Prostate gland (tissue), 2 donors: ENCODE measurements at places on chromosomes 13 and 19. TPM values are rescaled to one million over a fixed set of nuclear protein-coding genes. Genes with fewer than 3 reads are reported as not detected.

- peak; percentile 77 for DNase-seq
- H3K36me3 ChIP-seq: no peaks in the 10 kb centered on the region
- no peaks in the 10 kb centered on the region for H3K4me1 ChIP-seq
- H3K4me3 ChIP-seq: peak overlapping the region; percentile 44
- no peak overlapping the region for H3K27ac ChIP-seq
- H3K27me3 ChIP-seq: no peaks in the 10 kb centered on the region
Measured at GRCh38 chr19:20237773-20238623, 71.0 kb downstream of the ZNF486 start.

SYNE4 gene
- total RNA-seq: 41.1 TPM

C19orf33 gene
- total RNA-seq: 9.7 TPM

ARHGAP45 gene
- 26.2 TPM for total RNA-seq

- no peak overlapping the region for H3K4me3 ChIP-seq
- no peak overlapping the region for H3K27ac ChIP-seq
- DNase-seq: no peak
- no peaks in the 10 kb centered on the region for H3K36me3 ChIP-seq
- no peaks in the 10 kb centered on the region for H3K4me1 ChIP-seq
Measured at GRCh38 chr13:40679480-40679985, 13.1 kb upstream of the FOXO1 start.

THSD8 gene
- total RNA-seq: 0.91 TPM

- no peaks in the 10 kb centered on the region for H3K27me3 ChIP-seq
- no peaks in the 10 kb centered on the region for H3K4me1 ChIP-seq
- no peaks in the 10 kb centered on the region for H3K36me3 ChIP-seq
- H3K27ac ChIP-seq: no peak overlapping the region
- DNase-seq: no peak
Measured at GRCh38 chr13:104773775-104774174, 1707.6 kb upstream of the SLC10A2 start.

DNA sequence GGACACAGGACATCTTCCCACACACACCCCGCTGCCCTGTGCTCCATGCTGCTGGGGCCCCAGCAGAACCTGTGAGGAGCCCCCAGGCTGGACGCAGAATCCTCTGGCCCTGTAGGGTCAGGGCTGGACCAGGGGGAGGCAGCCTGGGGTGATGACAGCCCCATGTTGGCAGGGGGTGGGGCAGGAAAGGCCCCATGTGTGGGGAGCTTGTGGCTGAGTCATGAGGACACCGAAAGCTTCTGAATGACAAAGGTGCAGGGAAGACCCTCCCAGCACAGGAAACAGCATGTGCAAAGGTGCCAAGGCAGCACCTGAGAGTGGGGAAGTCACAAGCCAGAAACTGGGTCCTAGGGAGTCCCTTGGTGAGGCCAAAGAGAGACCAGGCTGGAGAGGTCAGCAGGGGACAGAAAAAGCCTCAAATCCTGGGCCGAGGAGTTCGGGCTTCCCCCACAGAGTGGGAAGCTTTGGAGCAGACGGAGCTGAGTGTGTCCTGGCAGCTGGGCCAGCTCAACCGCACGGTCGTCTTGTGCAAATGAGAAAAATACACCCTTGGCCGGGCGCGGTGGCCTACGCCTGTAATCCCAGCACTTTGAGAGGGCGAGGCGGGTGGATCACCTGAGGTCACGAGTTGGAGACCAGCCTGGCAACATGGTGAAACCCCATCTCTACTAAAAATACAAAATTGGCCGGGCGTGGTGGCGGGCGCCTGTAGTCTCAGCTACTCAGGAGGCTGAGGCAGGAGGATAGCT lies 17.5 kb downstream of the ATP8B3 start:
- no peak overlapping the region for H3K27ac ChIP-seq
- H3K4me3 ChIP-seq: no peak overlapping the region
- no peak for DNase-seq
- H3K4me1 ChIP-seq: no peaks in the 10 kb centered on the region

MADCAM1 gene
- total RNA-seq: 0.80 TPM

CYP2A6 gene
- 1.1 TPM for total RNA-seq

DNA sequence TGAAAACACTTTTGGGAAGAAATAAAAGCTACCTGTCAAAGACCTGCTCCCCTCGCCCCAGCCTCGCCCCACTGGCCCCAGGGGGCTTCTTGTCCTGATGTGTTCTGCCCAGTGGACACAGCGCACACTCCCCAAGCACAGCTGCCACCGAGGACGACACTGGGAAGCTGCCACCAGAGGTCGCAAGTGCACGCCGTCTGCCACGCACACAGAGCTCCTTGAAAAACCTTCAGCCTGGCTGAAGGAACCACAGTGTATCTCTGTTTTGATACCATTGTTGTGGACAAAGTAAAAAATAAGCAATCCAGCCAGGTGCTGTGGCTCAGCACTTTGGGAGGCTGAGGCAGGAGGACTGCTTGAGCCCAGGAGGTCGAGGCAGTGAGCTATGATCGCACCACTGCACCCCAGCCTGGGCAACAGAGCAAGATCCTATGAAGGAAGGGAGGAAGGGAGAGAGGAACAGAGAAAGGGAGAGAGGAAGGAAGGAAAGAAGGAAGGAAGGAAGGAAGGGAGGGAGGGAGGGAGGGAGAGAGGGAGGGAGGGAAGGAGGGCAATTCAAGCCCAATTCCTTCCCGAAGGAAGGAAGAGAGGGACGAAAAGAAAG lies 57.3 kb downstream of the CEBPG start:
- H3K4me3 ChIP-seq: no peak overlapping the region
- H3K27me3 ChIP-seq: no peaks in the 10 kb centered on the region
- H3K27ac ChIP-seq: no peak overlapping the region
- peaks cover 13% of the 10 kb centered on the region for H3K4me1 ChIP-seq
- H3K36me3 ChIP-seq: no peaks in the 10 kb centered on the region

DPF1 gene
- total RNA-seq: 1.8 TPM

- no peak for DNase-seq
- no peaks in the 10 kb centered on the region for H3K36me3 ChIP-seq
- H3K4me3 ChIP-seq: no peak overlapping the region
Measured at GRCh38 chr13:104106705-104107393, 1040.6 kb upstream of the SLC10A2 start.

DNA sequence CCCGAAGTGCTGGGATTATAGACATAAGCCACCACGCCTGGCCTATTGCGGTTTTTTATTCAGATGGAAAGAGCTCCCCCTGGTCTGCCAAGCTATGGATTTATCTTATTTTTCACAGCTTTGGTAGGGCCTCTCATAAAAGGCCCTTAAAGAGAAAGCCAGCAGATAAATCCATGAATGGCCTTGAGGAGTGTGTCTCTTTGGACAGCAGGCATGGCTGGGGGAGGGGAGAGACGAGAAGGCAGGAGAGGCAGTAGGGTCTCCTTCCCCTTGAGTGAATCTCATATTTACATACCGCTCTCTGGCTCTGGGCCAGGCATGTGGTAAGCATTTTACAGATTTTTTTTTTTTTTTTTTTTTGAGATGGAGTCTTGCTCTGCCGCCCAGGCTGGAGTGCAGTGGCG lies 25.2 kb downstream of the MARK4 start:
- H3K4me1 ChIP-seq: no peaks in the 10 kb centered on the region
- H3K4me3 ChIP-seq: no peak overlapping the region
- no peak for DNase-seq
- no peak overlapping the region for H3K27ac ChIP-seq
- H3K27me3 ChIP-seq: no peaks in the 10 kb centered on the region

- H3K36me3 ChIP-seq: no peaks in the 10 kb centered on the region
- no peak overlapping the region for H3K27ac ChIP-seq
- H3K4me1 ChIP-seq: no peaks in the 10 kb centered on the region
Measured at GRCh38 chr19:46225558-46226004, 4.0 kb upstream of the IGFL1 start.

NOVA2 gene
- total RNA-seq: 0.87 TPM

TMEM86B gene
- 1.5 TPM for total RNA-seq

GRCh38 chr19:17149393-17150135 lies 65.6 kb upstream of the USE1 start:
- H3K4me3 ChIP-seq: no peak overlapping the region
- H3K27me3 ChIP-seq: no peaks in the 10 kb centered on the region
- no peak overlapping the region for H3K27ac ChIP-seq
- DNase-seq: no peak

GRCh38 chr13:42266473-42266872 lies 5.5 kb upstream of the AKAP11 start:
- no peak overlapping the region for H3K4me3 ChIP-seq
- H3K36me3 ChIP-seq: no peaks in the 10 kb centered on the region
- no peaks in the 10 kb centered on the region for H3K4me1 ChIP-seq
- H3K27me3 ChIP-seq: no peaks in the 10 kb centered on the region
- no peak overlapping the region for H3K27ac ChIP-seq

SHD gene
- 0.62 TPM for total RNA-seq

GRCh38 chr13:113428871-113429607 lies 24.2 kb downstream of the ADPRHL1 start:
- H3K27me3 ChIP-seq: no peaks in the 10 kb centered on the region
- no peak overlapping the region for H3K27ac ChIP-seq
- H3K4me1 ChIP-seq: no peaks in the 10 kb centered on the region
- H3K36me3 ChIP-seq: no peaks in the 10 kb centered on the region
- no peak for DNase-seq

DNA sequence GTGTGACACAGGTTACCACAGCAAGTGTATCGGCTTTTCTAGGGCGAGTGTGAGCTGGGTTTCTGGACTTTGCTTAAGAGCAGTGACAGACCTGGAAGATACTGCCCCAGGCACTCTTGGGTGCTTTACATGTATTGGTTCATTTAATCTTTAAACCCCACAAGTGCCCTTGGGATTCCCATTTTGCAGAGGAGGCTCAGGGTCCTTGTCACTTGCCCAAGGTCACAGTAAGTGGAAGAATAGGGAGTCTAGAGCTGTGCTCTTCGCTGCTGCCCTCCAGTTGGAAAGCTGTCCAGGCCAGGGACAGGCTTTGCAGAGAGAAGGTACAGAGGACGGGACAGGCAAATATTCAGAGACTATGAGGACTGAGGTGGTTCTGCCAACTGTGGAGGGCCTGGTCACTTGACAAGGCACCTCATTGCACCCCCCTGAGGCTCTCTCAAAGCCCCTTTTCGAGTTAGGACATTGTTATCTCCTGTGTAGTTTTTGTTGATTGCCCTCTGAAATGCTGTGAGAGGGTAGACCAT lies 42.4 kb downstream of the BBC3 start:
- H3K27ac ChIP-seq: no peak overlapping the region
- no peak for DNase-seq
- no peaks in the 10 kb centered on the region for H3K36me3 ChIP-seq
- H3K27me3 ChIP-seq: no peaks in the 10 kb centered on the region

DNA sequence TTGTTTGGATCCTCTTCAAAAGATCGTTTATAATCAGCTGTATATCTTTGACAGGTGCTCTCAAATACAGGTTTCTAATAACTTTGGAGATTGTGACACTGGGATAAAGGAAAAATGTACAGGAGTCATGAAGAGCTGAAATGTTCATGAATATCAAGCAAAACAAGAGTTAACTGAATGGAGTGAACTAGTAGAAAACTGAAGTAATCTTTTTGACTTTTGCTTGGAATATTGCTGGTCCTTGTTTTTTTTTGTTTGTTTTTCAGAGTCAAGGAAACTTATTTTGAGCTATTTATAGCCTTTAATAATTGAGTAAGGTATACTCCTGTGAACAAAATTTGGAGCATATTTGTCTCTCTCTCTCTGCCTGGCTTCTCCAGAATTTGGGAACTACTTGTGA lies 25.3 kb downstream of the MED4 start:
- H3K4me3 ChIP-seq: no peak overlapping the region
- H3K36me3 ChIP-seq: no peaks in the 10 kb centered on the region
- H3K4me1 ChIP-seq: no peaks in the 10 kb centered on the region
- H3K27ac ChIP-seq: no peak overlapping the region

- DNase-seq: no peak
- no peak overlapping the region for H3K4me3 ChIP-seq
- H3K36me3 ChIP-seq: no peaks in the 10 kb centered on the region
- no peak overlapping the region for H3K27ac ChIP-seq
Measured at GRCh38 chr19:1880611-1881392, 4.5 kb downstream of the ABHD17A start.

DDX49 gene
- 72.0 TPM for total RNA-seq

- no peak overlapping the region for H3K4me3 ChIP-seq
- DNase-seq: no peak
- no peaks in the 10 kb centered on the region for H3K36me3 ChIP-seq
Measured at GRCh38 chr19:32308431-32309077, 36.9 kb upstream of the ZNF507 start.

DNA sequence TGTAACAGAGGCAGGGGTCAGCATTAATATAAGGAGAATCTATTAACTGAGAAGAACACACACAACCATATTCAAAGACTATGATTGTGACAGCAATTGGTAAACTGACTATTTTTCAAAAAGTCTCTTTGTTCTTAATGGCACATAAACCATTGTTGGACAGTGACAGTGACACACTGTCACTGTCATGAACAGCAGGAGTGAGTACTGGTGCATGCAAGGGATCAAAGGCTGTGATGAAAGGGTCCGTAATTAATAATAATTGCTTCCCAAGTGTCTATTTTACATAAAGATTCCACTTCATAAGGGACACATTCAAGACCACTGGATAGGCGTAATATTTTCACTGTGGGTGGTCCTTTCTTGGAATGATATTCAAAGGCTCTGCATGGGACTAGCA lies 50.7 kb downstream of the LHFPL6 start:
- H3K4me3 ChIP-seq: no peak overlapping the region
- H3K27me3 ChIP-seq: no peaks in the 10 kb centered on the region
- no peaks in the 10 kb centered on the region for H3K4me1 ChIP-seq
- no peak overlapping the region for H3K27ac ChIP-seq
- H3K36me3 ChIP-seq: no peaks in the 10 kb centered on the region

GRCh38 chr13:28426381-28426780 lies 68.5 kb downstream of the FLT1 start:
- no peak for DNase-seq
- no peaks in the 10 kb centered on the region for H3K27me3 ChIP-seq
- H3K36me3 ChIP-seq: no peaks in the 10 kb centered on the region
- no peaks in the 10 kb centered on the region for H3K4me1 ChIP-seq
